ENCODE measurements at places on chromosomes 3 and 15. TPM values are rescaled to one million over a fixed set of nuclear protein-coding genes. Genes with fewer than 3 reads are reported as not detected.

- DNase-seq: no peak
These were observed 48.3 kb downstream of the TOPAZ1 start for GRCh38 chr3:44289882-44290462.

DNA sequence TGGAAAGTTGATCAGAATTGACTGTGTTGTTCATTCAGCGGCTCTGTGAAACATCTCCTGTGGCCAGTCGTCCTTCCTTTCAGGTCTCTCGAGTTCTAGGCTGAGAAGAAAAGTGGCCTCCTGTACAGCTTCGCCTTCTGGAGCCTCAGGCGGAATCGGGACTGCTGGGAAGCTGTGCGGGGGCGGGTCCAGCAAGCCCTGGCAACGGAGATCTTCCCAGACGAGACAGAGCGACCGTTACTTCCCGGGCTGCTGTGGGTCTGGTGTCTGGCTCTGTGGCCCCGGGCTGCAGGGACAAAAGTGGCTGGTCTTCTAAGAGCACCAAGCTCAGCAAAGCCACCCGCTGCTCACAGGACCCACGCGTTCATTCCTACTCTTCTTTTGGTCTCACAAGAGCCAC is 88.6 kb upstream of the CACNA2D3 start:
- no peak for DNase-seq

DNA sequence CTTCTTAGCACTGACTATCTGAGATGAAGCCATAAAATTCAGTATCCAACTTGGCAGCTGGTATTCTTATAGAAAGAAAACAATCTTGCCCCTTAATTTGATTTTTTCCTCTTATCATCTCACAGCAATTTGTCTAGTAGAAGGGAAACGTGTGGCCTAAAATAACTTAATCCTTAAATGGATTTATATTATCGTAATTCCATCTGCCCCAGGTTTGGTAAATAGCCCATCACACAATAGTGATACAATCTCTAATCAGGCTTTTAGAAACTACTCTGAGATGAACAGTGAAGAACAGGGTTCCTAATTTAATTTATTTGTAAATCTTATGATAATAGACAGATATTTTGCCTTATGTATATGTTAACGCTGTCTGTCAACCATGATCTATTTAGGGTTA is 24.8 kb downstream of the PEX5L start:
- DNase-seq: no peak

DNA sequence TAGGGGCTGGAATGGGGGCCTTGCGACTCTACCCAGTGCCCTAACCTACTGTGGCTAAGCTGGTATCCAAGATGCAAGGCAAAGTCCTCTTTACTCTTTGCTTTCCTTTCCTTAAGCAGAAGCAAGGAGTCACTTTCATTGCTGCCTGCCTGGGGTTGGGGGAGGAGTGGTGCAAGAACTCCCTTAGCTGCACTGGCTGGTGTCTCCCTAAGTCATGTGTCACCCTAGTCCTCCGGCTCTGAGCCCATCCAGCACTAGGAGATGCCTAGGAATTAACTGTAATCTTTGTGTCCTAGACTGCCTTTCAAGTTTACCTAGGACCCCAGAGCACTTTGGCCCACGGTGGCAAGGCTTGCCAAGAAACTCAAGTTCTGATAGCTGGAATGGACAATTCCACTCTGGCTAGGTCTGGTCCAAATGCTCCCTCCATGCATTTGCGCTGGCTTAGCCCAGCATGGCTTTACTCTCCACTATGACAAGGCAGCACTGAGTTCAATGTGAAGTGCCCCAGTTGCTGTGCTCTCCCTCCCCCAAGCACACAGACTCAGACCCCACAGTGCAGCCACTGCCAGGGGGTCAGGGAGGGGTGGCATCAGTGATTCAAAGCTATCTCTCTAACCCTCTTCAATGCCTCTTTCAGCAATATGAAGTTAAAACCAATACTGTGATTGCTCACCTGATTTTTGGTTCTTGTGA is 58.7 kb downstream of the ESYT3 start:
- DNase-seq: no peak

PPP1R14D gene
- polyA plus RNA-seq: 0.99 TPM

TRPM1 gene
- 0.52 TPM for polyA plus RNA-seq

PAK6 gene
- 6.2 TPM for polyA plus RNA-seq

All from left renal cortex interstitium (tissue), 4 donors.